Activated CD4-positive, CD25-positive, alpha-beta regulatory T cell (primary cell): ENCODE measurements at places on chromosomes 1 and 21.

DNA sequence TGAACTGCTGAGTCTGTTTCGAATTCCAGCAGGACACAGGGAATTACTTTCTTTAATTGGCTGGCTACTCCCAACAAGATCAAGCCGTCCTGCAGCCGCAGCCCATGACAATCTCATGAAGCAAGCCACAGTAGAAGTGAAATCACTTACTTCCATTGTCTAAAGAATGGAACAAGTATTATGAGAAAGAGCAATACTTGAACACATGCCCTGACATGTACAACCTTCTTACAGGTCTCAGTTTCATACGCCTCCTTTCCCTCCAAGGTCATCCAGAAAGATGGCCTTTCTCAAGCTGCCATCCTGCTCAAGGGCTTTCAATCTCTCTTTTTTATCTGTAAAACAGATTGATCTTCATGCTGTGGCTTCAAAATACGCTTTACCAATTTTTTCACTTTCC lies 85.1 kb downstream of the PCSK9 start:
- no peak for DNase-seq

DNA sequence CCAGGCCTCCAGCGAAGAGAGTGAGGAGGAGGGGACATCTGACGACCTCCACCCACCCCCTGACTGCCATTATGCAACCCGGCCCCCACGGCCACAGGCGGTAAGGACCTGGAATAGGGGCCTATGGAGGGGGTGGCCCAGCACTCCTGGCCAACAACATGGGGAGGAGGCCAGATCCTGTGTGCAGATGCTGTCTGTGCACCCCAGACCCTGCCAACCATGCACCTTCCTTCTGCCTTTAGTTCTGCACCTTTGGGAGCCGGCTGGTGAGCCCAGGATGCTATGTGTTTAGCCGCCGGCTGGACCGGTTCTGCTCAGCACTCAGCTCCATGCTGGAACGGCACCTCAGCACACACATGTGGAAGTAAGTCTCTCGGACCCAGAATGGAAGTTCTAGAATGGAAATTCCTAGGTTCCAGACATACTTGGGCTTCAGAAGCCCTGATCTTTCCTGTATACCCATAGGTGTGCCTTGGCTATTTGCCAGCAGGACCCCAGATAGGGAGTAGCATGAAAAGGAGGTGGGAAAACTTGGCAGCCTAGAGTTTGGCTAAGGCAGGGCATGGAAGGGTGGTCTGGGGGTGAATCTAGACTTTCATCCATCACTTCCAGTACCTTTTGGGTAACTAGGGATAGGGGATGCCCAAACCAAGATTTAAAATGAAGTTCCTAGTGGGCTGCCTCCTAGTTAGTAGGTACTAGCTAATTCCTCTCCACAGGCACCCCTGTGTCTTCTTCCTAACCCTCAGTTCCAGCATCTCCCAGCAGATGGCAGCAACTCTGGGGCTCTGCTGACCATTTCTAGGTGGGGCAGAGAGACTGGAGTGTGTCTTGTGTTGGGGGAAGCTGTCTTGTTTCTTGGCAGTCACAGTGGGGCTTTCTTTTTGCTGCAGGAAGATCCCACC lies 3.6 kb upstream of the CYB561D1 start:
- DNase-seq = peak; percentile 33

- no peak for DNase-seq
Observed at GRCh38 chr1:196531737-196532524, 76.3 kb downstream of the KCNT2 start.

- DNase-seq = no peak
Observed at GRCh38 chr21:33618407-33618806, 23.1 kb downstream of the CRYZL1 start.

- no peak for DNase-seq
Observed at GRCh38 chr1:165207853-165208515, 148.5 kb downstream of the LMX1A start.

DNA sequence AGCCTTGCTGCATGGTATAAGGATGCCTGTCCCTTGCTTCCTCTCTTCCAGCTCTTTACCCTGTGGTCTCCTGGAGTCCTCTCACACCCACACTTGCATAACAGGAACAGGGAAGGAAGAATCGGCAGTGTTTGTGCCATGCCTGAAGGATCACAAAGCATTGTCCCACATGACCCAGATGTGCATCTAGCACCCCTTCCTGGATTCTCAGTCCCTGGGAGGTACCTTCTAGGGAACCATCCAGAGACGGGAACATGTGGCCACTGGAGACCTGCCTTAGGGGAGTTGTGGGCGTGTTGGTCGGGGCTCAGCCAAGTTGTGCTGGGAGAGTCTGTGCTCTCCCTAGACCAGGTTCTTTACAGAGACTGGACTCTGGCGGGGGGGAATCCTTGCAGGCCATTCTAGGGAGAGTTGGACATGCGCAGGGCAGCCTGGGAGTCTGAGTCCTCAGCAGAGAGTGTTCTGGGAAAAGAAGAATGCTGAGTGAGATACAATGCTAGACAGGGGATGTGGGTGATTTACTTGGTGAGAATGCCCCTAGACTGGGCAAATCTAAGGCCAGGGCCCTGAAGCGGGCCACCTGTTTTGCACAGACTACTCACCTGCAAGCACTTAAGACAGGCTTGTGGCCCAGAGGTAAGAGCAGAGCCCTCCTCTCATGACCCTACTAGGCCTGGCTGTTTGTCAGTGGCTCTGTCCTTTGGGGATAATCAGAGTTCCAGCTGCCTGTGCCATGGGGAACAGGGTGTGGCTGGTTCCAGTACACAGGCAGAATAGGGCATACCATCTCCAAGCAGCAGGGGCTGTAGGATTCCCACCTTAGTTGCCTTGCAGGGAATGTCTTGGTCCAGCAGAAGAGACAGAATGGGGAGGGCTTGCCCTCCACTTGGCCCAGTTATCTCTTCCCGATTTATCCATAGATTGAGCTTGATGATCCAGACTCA lies 89.8 kb downstream of the MAN1C1 start:
- DNase-seq = no peak

GRCh38 chr1:76554283-76554682 lies 313.0 kb upstream of the ST6GALNAC5 start:
- no peak for DNase-seq

DNA sequence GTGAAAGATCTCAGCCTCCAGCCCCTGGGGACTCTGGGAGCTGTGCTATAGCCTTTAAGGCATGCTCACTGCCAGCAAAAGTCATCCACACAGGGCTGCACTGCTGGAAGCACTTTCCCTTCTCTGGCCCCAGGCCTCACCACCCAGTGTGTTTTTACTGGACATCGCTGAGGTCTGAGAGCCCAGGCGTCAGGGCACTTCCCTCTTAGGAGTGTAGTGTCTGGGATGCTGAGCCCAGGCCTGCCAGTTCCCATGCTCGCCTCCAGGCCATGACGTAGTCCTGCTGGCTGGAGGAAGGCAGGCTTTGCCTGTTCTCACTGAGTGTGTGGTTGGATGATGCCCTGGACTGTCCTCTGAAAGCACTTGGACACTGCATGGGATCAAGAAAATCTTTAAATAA lies 101.2 kb downstream of the GDAP2 start:
- no peak for DNase-seq

DNA sequence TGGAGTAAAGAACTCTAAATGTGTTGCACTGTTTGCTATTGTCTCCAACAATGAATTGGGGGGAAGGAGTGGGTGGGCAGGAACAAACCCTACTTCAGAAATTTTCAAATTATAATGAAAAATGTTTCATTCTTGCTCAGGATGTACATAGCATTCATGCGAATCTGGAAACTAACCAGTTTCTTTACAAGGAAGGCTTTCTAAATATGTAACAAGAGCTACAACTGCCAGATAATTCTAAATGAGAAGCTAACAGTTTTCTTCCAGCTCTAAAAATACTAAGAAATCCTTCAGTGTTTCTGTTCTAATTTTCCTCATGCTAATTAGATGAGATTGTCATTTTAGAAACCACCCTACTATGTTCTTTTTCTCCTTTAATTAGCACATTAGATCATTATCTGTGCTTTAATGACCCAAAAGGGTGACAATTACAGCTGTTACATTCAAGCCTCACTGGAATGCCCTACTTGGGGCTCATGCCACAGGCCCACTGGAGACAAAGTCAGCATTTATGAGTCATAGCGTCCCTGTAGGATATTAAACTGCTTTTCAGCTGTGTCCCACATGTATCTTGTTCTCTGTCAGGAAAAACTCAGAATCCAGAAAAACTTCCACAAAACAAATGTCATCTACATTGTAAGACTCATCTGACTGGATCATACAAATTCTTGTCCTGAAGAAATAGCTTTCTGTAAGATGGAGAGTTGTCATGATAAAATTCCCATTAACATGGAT lies 804.6 kb upstream of the CXADR start:
- no peak for DNase-seq

DNA sequence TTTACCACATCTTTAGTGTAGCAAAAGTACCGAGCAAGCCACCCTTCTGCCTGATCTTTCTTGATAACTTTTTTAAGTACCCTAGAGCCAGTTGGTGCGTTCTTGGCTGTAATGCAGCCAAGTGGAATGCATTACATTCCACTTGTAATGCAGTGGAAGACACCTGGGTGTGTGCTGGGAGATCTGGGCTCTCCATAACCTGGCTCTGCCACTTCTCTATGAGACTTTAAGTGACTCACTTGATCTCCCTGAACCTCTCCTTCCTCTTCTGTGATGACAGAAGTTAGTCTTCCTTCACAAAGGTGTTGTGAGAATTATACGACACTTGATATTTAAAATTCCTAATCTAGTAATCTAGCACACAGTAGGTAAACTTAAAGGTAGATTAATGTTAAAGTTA lies 35.3 kb upstream of the NFIA start:
- DNase-seq = no peak

DNA sequence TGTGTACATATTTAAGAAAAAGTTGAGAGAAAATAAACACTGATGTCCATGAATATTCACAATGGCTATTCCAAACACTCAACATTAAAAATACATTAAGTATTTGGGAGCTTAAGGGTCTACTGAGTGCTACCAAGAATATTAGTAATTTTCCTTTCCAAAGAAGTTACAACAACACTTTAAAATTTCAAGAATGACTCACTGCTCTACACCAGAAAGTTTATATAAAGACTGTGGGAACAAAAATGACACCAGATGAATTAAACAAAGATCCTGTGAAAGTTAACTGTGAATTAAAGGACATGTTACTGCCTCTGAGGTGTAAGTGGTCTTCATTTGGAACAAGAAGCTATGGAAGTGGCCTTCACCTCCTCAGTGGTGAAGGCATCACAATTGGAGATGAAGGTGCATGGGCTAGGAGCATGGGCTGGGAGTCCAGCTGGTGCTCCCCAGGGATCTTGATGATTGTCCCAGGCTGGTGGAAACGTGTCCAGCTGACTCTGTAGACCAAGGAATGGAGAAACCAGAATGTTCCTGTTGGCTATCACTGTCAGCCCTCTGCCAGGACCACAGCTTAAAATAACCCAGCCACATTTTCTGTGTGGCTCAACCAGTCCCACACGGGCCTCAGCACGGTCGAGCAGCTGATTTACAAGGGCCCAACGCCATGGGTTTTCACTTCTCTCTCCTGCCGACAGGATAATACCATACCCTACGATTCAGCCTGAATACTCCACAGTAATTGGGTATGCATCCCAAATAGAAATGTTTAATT lies 28.8 kb downstream of the TAF5L start:
- no peak for DNase-seq
